ENCODE measurements at places on chromosomes 5 and 9.

DNA sequence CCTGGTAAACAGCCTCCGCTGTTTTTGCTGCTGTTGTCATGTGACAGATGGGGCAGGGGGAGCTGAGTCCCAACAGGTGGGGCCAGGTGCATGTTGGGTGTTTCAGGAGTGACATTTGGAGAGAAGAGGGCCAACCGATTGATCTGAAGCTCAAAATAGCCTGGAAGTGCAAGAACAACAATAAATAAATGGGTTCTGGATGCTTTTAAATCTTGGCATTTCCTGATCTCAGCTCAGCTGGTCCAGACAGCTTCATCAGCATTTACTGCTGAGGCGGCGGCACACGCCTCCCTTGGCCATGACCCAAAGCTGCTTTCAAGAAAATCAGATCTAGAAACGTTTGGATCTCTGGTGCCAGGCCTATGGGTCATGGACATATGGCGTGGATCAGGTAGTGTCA lies 70.5 kb downstream of the PPARGC1B start:
- DNase-seq = no peak

DNA sequence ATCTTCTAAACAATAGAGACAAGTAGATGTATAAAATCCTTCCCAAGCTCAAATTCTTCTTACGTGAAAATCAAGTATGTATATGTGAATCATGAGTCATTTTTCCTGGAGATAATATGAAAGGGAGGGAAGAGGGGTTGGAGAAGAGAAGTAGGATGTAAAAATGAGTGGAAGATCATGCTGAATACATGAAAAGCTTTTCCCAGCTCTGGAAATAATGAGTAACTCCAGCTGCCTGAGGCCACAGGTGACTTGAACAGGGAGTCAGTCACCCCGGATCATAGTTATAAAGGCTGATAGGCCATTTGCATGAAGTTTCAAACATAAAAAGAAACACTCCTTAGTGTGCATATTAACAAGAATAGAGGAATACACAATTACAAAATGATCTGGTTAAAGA lies 486.7 kb downstream of the EFNA5 start:
- DNase-seq = no peak

- no peak for DNase-seq
These were observed 558.6 kb upstream of the SGCD start for GRCh38 chr5:155768332-155768731.

- DNase-seq = no peak
These were observed 90.1 kb upstream of the SPOCK1 start for GRCh38 chr5:137589185-137589584.

DNA sequence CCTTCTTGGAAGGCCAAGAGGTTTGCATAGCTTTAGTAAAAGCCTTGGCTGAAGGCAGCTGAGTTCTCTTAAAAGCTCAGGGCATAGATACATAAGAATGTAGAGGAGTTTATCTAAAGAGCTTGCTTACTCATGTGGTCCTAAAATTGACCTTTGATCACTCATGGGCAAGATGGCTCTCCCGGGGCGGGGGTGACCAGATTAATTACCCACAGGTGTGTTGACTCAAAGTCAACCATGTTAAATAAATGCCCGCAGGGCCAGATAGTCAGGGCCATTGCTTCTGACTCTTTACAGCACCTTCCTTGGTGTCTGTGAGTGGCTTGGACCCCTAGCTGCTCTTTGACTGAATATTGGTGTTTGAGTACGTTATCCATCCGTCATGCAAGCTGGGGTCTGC lies 33.1 kb upstream of the GHR start:
- DNase-seq = no peak

DNA sequence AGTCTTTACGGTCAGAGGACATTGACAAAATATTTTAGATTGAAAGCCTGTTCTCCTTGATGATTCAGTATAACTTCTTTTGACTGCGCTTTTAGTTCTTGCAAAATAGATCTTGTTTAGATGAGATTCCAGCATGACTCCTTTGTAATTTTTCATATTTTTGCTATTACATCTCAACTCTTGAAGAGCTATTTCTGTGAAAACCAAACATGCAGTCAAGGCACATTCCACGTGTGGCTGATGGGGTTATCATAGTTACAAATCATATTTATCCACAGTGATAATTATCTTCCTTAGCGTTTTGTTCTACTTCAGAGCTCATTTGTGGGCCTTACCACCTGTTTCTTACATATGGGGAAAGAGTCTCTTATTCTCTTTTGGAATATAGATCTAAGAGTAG lies 238.8 kb upstream of the DMRT1 start:
- no peak for DNase-seq

DNA sequence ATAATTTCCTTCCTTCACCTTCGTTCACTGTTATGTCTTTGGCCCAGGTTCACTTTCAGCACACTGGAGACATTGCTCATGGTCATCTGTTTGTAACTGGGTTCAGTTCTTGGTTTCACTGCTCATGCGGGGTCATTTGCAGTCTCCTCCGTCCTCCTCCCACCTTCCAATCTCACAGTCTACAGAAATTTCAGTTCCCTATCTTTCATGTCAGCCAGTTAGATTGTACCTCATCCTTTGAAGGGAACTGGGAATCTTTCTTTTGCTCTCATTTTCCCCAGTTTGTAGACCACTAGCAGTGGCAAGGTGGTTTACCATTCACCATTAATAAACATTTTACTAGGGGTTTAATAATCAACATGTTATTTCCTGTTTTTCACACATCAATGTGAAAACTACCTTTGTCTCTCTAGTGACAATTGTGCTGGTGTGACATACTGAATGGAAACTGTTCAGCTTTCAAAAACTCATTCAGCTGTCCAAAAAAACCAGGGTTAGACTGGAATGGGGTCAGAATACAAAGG lies 100.9 kb upstream of the IL6ST start:
- no peak for DNase-seq

DNA sequence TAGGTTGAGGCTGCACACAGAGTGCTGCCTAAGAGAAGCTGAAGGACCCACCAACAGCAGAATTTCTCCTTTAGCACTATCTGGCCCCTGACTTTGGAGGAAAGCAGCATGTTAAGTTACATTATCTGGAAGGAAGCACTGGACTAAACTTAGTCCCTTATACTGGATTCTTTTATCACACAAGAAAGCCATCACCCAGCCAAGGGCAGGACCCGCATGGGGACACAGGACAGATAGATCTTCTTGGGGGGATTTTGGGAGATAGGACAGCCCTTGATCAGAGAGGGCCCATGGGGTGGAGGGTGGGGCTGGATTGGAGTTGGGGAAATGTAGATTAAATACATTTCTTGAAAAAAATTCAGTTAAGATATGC lies 14.4 kb downstream of the ANKRD33B start:
- no peak for DNase-seq

DNA sequence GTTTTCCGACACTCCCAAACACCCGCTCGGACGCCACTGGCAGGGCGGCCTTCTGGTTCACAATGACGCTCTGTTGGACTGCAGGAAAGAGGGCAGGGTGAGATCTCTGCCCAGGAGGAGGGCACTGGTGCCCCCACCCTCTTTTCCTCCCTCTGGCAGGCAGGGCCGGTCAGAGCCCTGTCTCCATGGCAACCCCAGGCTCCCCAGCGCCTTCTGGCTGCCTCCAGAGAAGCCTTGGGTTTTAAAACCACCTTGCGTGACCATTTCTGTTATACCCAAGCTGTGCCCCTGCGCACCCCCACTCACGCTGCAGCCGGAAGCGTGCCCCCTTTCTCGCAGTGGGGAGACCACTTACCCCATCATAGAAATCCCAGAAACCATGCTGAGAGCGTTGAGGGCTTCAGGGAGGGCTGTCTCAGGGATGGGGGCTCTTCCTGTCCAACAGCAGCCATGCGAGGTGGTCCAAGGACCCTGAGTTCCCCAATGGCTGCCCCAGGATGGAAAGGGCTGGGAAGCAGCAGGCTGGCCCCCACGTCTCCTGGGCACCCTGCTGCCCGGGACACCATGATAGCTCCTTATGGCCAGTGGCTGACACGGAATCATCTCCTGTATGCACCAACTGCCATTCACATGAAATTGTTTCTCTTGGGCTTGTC lies 7.3 kb downstream of the C9orf50 start:
- DNase-seq = no peak

DNA sequence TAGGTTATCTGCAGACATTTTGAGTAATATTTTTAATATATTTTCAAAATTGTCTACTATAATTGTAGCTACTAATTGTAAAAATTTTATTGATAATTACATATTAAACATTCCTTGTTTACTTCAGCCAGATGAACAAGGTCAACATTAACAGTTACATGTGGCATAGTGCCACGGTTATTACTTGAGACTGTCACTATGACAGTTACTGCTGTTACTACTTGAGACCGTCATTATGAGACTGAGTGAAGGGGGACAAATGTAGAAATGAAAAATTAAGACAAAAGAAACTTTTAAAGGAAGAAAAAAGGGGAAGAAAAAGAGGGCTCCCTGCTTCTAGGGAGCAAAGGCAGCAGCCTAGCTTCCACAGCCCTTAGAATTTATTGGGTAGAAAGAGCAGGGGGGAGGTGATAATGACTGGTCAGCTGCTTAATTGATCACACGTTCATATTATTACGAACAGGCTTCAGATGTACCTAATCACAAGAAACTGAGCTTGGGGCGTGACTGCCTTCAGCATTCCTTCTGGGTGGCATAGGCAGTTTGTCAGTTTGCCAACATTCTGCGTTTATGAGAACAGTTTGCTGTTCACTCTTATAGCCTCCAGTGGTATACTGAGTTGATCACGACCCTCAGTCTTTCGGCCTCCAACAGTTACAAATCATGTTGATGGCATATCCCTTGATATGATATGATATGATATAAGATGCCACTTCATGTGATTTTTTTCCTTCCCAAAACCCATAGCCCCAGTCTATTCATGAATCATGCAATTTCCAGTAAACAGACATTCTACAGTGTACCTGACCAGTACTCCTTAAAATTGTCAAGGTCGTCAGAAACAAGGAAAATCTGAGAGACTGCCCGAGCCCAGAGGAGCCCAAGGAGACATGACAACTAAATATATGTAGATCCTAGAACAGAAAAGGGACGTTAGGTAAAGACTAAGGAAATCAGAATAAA lies 13.1 kb downstream of the MARCHF6 start:
- no peak for DNase-seq

DNA sequence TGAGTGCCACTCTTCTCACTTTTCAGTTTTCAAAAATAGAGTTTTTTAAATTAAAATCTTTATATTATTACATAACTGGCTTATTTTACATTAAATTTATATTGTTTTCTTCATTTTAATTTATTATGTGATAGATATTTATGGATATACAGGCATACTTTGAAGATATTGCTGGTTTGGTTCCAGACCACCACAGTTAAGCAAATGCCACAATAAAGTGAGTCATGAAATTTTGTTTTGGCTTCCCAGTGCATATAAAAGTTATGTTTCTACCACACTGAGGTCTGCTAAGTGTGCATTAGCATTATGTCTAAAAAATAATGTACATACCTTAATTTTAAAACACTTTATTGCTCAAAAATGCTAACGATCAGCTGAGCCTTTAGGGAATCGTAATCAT lies 47.4 kb downstream of the NDUFS4 start:
- no peak for DNase-seq
